Eye (tissue), 1 donor: ENCODE measurements at places on chromosomes 7 and 10.

GRCh38 chr7:26136831-26137230, 15.2 kb upstream of the NFE2L3 start:
- DNase-seq: no peak

GRCh38 chr7:17159500-17160037, 138.9 kb upstream of the AHR start:
- no peak for DNase-seq

DNA sequence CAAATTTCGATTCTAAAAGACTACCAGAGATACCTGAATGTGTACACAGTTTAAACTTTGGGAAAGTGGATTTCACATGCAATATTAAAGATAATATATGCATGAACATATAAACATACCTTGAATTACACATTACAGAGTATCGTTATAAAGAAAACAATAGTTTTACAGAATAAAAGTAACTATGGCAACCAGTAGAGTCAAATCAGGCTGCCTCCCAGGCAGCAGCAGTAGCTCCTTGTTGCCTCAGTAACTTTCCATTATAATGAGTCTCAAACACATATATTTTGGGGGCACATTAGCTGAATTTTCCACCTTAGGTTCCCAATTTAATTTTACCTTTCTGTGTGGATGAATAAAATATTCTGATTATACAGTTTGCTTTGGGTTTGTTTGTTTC, 164.4 kb upstream of the FEZF1 start:
- DNase-seq: no peak

- DNase-seq: no peak
Measured at GRCh38 chr10:5776136-5776880, 36.9 kb downstream of the GDI2 start.
